ENCODE measurements at places on chromosomes 13 and 19.

DNA sequence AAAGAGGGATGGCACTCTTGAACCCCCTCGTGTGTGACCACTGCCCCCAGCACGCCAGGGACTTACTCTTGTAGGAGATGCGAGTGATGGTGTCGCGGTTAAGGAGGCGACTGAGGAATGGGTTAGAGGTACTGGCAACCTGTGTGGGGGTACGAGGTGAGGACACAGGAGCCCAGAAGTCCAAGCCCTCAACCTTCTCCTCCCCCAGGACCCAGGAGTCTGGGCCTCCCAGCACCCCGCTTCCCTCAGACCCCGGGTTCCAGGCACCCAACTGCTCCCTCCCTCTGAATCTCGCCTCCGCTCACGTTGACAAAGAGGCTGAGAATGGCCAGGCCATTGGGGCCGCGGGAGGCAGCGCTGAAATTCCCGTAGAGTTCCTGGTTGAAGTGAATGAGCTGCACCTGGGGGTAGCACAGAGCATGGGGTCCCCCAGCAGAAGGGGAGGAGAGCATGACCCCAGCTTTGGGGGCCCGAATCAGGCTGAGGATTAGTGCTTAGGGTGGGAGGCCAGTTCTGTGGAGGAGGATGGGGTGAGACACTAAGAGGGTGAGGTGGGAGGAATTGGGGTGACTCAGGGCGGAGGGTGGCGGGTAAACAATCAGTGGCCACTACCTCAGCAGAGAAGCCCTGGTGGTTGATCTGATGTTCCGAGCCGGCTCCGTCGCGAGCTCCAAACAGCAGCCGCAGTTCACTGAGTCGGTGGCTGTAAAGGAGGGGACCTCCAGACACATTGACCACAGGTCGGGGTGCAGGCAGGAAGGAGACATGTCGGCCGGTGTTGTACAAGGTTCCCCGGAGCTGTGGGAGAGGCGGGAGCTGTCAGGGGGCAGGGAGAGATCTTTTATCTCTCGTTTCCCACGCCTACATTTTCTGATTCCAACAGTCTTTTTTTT, 2.5 kb upstream of the DBP start:
- DNase-seq = no peak

GRCh38 chr13:79427265-79427664, 21.2 kb upstream of the RBM26 start:
- DNase-seq = no peak

GRCh38 chr19:58562122-58563033, 4.0 kb upstream of the UBE2M start:
- no peak for DNase-seq

DNA sequence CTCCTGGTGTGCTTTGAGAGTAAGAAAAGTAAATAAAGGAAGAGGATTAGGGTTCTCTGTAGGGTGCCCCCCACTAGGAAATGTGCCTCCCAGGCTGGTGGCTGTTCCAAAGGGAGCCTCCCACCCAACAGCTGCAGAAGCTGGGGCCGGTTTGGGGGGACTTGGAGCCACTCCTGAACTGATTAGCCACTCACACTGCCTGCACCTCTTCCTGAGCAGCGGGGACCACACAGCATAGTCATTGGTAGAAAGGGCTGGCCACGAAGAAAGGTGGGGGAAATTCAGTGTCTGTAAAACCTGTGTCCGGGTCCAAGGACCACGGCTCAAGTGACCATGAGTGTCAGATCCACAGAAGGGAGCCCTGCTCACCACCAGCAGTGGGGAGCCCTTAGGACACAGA, 55.6 kb downstream of the SPACA7 start:
- DNase-seq = no peak

- DNase-seq = peak; percentile 4
Observed at GRCh38 chr13:62119739-62120700, 704.4 kb upstream of the PCDH20 start.

DNA sequence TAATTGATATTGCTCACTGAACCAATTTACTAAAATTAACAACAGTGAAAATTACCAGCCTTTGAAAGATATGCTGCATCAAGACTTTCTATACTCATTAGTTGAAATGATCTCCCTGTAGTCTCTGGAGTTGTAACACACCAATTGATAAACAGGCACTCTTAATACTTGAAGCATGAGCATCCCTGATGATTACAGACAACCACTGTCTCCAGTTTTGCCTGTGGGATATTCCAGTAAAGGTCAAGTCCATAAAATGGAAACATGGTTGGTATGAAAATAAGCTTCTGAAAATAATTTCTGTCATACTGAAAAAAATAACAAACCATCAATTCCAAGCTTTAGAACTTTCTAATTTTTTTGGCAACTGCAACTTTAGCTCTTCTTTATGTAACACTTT, 405.8 kb downstream of the SPRY2 start:
- no peak for DNase-seq

DNA sequence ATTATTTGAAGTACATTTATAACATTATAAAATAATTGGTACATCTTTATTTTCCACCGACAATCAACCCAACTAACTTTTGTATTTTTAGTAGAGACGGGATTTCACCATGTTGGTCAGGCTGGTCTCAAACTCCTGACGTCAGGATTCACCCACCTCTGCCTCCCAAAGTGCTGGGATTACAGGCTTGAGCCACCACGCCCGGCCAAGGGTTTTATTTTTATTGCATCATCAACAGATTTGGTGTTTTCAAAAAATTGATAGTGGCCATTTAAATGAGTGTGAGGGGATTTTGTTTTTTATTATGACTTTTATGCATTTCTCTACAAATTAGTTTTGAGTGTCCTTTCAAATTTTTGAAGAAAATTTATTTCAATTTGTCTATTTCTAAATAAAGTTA, 10.6 kb downstream of the ZNF726 start:
- DNase-seq = no peak

- no peak for DNase-seq
Observed at GRCh38 chr13:48545608-48546007, 12.7 kb upstream of the RCBTB2 start.

DNA sequence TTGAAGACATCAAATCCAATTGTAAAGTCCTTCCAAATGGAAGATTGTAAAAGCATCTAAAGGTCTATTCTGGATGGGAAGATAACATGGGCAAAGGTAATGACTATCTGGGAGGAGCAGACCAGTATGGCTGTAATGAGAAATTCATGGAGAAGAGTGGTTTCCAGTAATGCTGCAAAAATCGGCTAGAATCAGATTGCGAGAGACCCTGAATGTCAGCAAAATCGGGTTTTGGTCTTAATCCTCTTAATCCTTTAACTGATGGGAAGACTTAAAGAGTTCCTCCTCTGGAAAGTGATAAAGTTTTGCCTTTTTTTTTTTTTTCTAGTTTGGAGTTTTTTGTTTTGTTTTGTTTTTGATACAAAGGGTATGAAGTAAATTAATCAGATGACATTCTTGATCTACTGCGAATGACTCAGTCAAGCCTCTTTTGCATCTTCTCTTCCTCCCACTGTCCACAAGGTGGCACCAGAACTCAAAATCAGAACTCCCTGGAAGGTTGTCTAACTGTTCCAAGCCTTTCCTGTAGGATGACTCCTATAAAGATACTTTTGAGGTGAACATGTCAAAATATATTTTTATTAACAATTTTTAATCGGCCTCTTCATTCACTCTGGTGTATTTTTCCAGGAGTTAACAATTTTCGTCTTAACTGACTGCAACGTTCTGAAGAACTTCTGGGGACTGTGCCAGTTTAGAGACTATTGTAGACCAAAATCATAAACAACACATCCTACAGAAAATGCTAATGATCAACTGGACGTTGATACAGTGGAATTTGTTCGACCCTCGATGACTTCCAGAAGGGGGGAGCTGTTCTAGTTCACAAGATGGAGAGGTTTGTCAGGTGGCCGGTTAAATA, 213.3 kb upstream of the MIR17HG start:
- DNase-seq = peak; percentile 53
